ENCODE measurements at places on chromosomes 16 and 17.

DNA sequence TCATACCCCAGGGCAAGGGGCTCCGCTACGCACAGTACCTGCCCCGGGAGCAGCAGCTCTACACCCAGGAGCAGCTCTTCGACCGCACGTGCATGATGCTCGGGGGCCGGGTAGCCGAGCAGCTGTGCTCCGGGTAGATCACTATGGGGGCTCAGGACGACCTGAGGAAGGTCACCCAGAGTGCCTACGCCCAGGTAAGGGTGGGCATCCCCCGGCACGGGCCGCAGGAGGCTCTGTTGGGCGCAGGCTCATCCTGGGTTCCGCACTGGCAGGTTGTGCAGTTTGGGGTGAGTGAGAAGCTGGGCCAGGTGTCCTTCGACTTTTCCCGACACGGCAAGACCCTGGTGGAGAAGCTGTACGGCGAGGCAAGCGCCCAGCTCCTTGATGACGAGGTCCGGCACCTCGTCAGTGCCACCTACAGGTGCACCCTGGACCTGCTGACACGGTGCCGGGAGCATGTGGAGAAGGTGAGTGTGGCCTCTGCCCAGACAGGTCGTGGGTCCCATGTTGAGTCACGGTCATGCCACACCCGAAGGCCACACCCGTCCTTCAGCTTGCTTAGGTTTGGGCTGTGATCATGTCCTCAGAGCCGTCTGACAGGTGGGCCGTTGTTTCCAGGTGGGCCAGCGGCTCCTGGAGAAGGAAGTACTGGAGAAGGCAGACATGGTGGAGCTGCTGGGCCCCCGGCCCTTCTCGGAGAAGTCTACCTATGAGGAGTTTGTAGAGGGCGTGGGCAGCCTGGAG, 19.3 kb downstream of the DBNDD1 start:
- DNase-seq = no peak

GRCh38 chr16:11291091-11291703, 10.1 kb upstream of the PRM1 start:
- DNase-seq = no peak

DNA sequence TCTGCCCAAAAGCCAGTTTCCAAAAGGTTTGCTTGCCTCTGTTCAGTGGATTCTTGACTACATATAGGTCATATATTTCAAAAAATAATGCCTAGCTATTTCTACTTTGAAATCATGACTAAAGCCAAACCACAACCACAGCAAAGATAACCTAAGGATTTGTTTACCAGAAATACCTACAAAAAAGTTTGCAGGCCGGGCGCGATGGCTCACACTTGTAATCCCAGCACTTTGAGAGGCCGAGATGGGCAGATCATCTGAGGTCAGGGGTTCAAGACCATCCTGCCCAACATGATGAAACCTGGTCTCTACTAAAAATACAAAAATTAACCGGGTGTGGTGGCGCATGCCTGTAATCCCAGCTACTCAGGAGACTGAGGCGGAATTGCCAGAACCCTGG, 15.2 kb downstream of the CARHSP1 start:
- no peak for DNase-seq

GRCh38 chr16:78256686-78257375, 157.4 kb downstream of the WWOX start:
- DNase-seq = no peak

GRCh38 chr17:38917259-38917658, 8.2 kb upstream of the LASP1NB start:
- DNase-seq = peak; percentile 43

- no peak for DNase-seq
These were observed 735 bp downstream of the PSMD11 start for GRCh38 chr17:32445074-32445415.

DNA sequence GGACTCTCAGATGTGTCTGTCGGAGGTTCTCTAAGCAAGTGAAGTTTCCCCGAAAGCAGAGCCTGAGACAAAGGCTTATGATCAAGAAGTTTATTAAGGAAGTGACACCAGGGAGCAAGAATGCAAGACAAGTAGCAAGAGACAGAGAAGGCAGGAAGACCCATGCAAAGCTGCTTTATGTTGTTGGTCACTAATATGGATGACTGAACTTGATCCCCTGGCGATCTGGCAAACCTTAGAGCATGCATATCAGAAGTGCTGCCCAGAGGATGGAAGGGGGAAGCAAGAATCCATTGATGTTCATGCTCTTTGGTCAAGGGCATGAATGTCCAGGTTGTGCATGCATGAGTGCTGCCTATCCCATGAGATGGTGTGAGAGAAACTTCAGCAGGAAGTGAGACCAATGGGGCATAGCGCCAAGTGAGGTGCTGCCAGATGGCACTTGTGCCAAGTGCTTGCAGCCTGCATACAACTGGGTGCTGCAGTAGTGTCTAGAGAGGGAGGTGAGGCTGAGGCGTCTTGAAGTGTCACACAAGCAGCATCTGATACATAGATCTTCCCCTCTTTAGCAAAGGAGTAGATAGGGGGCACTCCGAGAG, 176.5 kb downstream of the SALL1 start:
- DNase-seq = no peak

DNA sequence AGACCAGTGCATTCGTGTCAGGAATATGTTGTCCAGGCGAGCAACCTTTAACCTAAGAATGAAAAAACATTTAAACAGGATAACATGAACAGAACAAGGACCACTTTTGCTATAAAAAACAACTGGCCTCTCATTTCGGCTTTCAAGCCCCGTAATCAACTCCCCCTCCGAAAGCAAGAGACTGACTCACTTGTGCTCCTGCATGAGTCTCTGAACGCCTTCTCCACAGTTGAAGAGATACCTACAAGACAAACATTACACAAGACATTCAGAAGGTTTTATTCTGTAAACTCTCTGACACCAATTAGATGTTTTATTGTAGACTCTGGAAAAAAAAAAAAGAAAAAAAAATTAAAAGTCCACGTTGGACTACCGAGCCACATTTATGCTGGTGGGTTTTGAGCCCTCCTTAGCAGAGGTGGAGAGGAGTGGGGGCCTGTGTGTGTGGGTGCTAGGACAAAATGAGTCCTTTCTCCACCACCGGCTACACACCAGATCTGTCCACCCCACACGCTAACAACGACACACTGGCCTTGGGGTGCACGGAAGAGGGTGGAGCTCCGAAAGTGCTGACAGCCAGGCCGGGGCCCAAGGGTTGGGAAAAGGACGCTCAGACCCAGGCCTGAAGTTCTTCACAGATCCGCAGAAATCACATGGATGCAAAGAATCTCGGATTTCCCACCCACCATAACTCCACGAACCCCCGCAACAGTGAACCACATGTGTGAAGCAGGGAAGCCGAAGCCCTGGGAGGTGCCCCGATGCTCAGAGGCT, 759 bp downstream of the ELAC2 start:
- peak; percentile 26 for DNase-seq

- no peak for DNase-seq
These were observed 49.3 kb downstream of the SCNN1B start for GRCh38 chr16:23351360-23351759.

DNA sequence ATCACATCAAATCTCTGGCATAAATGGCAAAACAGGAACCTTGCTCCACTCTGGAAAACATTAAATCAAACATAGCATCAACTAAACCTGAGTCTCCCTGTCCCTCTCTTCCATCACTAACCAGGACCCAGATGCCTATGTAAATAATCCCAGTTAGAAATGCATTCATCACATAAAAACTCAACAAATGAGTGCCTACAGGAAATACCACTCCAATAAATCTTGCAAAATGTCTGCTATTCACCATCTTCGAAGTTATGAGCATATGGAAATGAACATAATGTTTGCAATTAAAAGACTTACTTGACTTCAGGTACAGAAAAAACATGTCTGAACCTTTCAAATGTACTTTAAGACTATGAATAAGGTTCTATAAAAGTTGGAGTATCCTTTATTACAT, 425.0 kb downstream of the CDH11 start:
- DNase-seq = no peak

DNA sequence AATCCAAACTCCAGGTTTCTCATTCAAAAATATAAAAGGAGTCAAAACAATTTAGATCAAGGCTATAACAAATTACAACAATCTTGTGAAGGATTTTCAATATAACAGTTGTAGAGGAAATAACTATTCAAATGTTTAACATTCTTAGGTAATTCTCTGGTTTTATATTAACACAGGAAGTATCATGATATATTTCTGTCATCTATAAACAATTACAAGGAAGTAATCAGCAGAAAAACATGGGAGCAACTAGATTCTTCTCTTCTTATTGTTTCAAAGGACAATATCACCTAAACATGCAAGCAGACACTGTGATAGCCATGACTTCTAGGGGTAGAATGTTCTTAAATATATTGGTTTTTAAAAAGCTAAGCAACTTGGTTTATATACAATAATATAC, 49.9 kb downstream of the FBXL20 start:
- no peak for DNase-seq
